ENCODE measurements at places on chromosomes 6 and 20. TPM values are rescaled to one million over a fixed set of nuclear protein-coding genes. Genes with fewer than 3 reads are reported as not detected.

DNA sequence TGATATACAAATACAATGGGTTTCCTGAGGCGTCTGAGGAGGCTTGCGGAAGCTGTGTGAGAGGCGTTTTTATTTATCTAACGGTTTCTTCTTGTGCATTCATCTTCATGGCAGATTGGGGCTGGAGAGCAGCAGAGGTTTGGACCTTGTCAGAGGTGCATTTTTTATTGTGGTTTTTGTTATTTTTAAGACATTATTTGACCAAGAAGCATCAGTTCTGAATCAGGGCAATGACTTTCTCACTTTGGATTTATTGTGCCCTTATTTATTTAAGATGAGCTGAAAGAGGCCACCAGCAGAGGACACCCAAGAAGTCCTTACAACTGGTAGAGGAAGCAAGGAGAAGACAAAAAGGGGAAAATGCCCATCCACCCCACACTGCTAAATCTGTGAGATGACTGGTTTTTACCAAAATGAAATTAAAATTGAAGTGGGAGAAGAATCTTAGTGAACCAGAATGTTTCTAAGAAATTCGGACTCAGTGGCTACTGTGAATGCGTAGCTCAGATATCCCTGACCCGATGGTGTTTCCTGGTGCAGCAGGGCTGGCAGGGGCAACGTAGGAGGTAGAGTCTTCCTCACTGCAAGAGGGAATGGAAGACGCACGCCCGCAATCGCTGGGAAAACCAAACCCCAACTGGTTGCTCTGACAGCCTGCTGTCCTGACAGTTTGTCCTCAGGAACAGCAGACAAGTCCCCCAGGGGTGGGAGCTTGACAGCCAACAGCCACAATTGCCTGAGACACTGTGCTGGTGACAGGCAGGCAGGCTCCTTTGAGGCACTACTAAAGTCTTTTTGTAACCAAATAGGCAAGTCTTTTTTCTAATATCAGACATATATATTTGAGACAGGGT is 14.2 kb downstream of the PRR18 start:
- no peak overlapping the region for H3K27ac ChIP-seq

DNA sequence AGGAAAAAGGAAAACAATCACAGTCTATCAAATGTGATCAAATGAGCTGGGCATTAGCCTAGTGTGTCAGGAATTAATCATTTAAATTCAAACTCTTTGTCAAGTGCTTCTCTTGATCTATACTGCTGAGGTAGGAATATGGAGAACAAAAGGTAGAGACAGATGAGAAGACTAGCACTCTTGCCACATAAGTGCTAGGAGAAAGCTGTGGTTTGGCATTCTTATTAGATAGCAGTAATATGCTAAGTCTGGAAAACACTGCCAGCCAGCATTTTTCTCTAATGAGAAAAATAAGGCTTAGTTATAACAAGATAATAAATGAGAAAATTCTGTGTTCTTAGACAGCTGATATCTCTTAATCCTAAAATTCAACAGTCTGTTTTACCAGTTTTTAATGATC is 38.9 kb downstream of the ORC3 start:
- H3K4me1 ChIP-seq = no peaks in the 10 kb centered on the region
- H3K27ac ChIP-seq = no peak overlapping the region
- no peak overlapping the region for H3K4me3 ChIP-seq
- no peak for DNase-seq
- H3K27me3 ChIP-seq = no peaks in the 10 kb centered on the region

DNA sequence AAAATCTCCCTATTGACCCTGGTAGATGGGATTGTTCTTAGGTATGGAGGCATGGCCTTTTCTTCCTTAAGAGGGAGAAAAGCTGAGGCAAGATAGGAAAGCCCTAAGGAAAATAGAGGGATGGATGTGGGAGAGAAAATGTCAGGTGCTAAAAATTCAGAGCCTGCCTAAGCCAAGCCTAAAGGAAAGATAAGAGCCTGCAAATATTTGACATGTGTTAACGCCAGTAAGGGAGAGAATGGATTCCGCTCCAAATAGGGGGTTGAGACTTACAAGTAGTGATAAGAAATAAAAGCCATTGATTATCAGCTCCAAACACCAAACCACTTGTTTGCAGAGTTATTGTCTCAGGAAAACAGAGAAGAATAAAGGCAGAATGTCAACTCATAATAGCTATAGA is 533.6 kb downstream of the PTPRT start:
- no peaks in the 10 kb centered on the region for H3K27me3 ChIP-seq
- no peak overlapping the region for H3K27ac ChIP-seq
- no peaks in the 10 kb centered on the region for H3K4me1 ChIP-seq
- no peaks in the 10 kb centered on the region for H3K36me3 ChIP-seq
- H3K4me3 ChIP-seq = no peak overlapping the region

BMP6 gene
- total RNA-seq = 0.32 TPM

ABHD16B gene
- not detected for total RNA-seq

CDK5RAP1 gene
- total RNA-seq = 43.0 TPM

LRRN4 gene
- not detected for total RNA-seq

DNA sequence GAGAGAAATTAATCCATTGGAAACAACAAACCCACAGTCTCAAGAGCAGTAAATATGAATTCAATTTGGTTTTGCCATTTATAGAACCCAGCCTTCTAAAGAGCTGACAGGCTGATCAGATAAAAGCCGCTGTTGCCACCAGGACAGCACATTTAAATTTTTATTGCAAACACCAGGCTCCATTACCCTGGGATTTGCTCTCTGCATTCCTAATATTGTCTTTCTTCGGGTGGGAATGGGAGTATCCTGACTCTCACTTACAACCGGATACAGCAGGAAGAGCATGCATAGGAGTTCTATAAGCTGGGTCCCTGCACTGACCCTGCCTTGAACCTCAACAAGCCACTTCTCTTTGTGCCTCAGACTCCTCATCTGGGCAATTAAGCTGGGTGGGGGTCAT is 142.9 kb downstream of the LRFN2 start:
- no peak for DNase-seq
- peaks cover 4% of the 10 kb centered on the region for H3K4me1 ChIP-seq
- no peak overlapping the region for H3K4me3 ChIP-seq
- peaks cover 4% of the 10 kb centered on the region for H3K27me3 ChIP-seq
- no peaks in the 10 kb centered on the region for H3K36me3 ChIP-seq

ENPP3 gene
- 1.2 TPM for total RNA-seq

DNA sequence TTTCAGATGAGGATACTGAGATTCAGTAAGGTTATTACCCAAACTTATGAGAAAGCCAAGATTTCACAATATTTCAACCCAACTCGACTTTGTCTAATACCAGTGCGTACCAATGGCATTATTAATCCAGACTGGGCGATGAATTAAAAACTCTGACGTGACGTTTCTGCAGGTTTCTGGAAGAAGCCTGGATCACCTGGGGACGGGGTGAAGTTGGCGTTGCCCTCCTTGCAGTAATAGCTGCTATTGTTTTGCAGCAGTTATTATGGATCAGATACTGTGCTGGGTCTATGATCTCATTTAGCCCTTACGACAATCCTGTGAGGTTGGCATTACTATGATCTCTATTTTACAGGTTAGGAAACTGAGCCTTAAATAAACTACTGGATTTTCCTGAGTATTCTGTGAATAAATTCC is 569 bp upstream of the CDC5L start:
- peak overlapping the region; percentile 93 for H3K4me3 ChIP-seq
- peak; percentile 14 for DNase-seq
- peak overlapping the region; percentile 96 for H3K27ac ChIP-seq
- peaks cover 33% of the 10 kb centered on the region for H3K4me1 ChIP-seq
- H3K36me3 ChIP-seq = peaks cover 14% of the 10 kb centered on the region
- H3K27me3 ChIP-seq = no peaks in the 10 kb centered on the region

GRCh38 chr6:42315991-42316970 is 98.6 kb upstream of the MRPS10 start:
- no peaks in the 10 kb centered on the region for H3K27me3 ChIP-seq
- H3K36me3 ChIP-seq = no peaks in the 10 kb centered on the region
- no peak overlapping the region for H3K4me3 ChIP-seq
- peaks cover 51% of the 10 kb centered on the region for H3K4me1 ChIP-seq
- no peak overlapping the region for H3K27ac ChIP-seq

DNA sequence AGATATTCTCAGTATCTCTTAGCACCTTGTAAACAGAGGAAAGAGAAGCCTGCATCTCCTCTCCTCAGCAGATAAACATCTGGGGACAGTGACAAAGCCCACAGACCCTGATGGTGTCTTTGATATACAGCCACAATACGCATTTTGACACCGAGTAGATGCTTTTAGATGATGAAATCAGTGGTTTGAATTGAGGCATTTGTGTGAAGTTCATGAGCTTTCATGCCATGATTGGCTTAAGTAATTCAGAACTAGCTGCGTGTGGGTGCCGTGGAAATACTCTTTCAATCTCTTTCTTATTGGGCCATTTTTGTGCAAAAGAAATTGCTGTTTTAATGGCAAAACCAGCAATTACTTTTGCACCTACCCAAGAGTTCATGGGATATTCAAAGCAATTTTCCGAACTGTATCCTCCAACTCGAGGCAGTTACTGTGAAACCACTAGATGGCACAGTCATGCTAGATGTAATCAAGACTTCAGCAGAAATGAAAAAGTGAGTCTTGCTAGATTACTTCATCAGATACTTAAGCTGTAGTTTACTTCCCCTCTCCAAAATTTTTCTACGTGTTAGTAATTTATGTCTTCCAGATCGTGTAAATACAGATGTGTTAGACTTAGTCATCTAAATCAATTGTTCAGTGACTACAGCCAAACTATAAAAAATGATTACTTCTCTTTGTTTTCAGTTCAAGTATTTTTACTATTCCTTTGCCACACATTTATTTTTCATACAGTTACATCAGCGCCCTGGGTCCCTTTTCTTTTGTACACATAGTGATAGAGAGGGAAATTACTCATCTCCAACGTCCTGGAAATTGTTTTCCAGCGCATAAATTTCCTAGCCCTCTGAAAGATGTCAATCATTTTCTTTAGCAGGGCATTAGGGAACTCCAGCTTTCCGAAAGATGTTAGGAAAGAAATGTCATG is 49.4 kb downstream of the IYD start:
- H3K4me3 ChIP-seq = peak overlapping the region; percentile 59
- H3K36me3 ChIP-seq = peaks cover 2% of the 10 kb centered on the region
- peak; percentile 52 for DNase-seq
- H3K4me1 ChIP-seq = peaks cover 24% of the 10 kb centered on the region

SLC22A2 gene
- total RNA-seq = not detected

DNA sequence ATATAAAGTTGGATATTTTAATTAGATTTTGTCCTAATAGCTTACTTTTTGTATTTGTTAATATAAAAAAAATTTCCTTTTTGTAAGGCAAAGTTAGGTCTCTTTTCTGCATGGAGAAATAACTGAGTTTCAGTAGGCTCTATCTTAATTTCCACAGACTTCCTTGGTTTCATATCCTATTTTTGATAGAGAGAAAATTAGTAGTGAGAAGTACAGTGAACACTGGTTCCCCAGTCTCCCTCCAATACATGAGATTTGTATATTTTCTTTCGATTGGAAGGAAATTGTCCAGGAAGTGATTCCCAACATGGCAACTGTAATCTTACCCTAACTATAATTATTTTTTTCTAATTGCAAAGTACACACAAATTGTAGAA is 26.4 kb downstream of the TRIM27 start:
- no peak for DNase-seq
- peaks cover 6% of the 10 kb centered on the region for H3K4me1 ChIP-seq
- H3K27me3 ChIP-seq = peaks cover 3% of the 10 kb centered on the region
- peak overlapping the region; percentile 96 for H3K4me3 ChIP-seq
- no peak overlapping the region for H3K27ac ChIP-seq

DNA sequence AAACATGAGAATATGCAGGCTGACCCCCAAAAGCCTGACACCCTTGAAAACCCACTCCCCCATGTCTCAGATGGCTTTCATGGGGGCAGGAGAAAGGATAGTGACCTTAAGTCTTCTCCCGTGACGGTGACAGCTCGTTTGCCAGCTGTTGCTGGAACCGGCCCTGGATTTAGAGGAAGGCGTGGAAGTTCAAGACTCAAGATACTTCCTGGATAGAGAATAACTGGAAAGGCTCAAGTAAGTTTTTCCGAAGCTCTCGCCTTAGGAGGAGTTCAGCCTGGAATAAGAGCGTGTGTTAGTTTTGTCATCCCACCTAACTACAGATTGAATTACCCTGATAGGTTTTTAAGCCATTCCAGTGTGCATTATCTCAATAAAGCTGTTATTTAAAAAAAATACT is 11.6 kb upstream of the MTG2 start:
- no peaks in the 10 kb centered on the region for H3K4me1 ChIP-seq
- no peaks in the 10 kb centered on the region for H3K27me3 ChIP-seq
- no peak overlapping the region for H3K4me3 ChIP-seq

- H3K4me3 ChIP-seq = no peak overlapping the region
- H3K27me3 ChIP-seq = no peaks in the 10 kb centered on the region
- H3K36me3 ChIP-seq = no peaks in the 10 kb centered on the region
- no peaks in the 10 kb centered on the region for H3K4me1 ChIP-seq
Observed at GRCh38 chr20:32784369-32785080, 22.3 kb downstream of the DNMT3B start.

DNA sequence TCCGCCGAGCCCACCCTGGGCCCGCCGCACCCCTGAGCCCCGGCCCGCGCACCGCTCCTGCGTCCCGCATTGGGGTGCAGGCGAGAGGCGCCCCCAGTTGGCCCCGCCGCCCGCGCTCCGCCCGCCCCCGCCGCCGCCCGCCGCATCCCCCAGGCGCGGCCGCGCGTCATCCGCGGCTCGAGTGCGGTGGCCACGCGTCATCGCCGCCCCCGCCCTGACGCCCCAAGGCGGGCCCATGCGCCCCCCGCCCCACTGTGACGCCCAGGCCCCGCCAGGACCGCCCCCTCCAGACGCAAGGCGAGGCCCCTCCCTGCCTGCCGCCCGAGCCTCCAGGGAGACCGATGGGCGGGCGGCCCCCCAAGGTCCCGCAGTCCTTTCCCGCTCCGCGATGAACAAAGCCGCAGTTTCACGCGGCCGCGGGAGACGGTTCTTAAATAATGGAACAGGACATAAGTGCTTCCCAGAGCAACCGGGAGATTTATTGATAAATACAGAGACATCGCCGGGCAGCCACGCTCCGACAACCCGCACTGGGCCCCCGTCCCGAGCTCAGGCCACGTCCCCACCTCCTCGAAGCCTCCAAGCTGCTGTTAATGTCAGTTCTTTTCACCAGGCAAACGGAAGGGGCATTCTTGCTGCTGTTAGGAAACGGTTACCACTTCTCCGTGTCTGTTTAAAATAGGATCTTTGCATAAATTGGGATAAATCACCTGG is at the start of gene ANKRD60:
Gene ANKRD60, minus strand, starts transcription at position 170 of the 714 bp plus-strand sequence. Its CDS starts 0 bp downstream, at position 170.
- H3K4me1 ChIP-seq = peaks cover 8% of the 10 kb centered on the region
- H3K4me3 ChIP-seq = peak within 1 kb of the TSS; percentile 62
- H3K27me3 ChIP-seq = peaks cover 36% of the 10 kb centered on the region
- peak; percentile 47 for DNase-seq
- H3K36me3 ChIP-seq = no peaks in the 10 kb centered on the region

FKBP1C gene
- total RNA-seq = 0.57 TPM

ASIP gene
- total RNA-seq = not detected

PLCB1 gene
- 1.2 TPM for total RNA-seq

DNA sequence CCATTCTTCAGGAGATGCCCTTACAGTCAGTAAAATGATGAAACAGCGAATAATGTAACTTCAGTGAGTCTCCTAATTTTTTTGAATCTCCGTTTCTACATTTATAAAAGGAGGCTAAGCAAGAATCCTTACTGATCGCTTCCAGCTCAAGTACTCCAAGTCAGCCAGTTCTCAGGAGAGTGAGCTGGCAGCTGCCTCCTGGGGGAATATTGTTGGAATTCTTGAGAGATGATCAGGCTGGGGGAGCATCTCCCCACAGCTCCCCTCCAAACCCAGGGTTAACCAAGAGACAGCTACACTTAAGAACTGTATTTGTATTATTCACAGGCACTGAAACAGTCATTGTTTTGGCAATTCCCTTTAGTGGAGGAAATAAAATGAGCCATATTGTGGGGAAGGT is 89.1 kb upstream of the PCSK2 start:
- no peaks in the 10 kb centered on the region for H3K36me3 ChIP-seq
- no peaks in the 10 kb centered on the region for H3K4me1 ChIP-seq
- H3K27ac ChIP-seq = no peak overlapping the region
- no peak for DNase-seq

GRCh38 chr6:45717027-45717426 is 298.6 kb downstream of the CLIC5 start:
- no peaks in the 10 kb centered on the region for H3K27me3 ChIP-seq
- H3K4me1 ChIP-seq = peaks cover 17% of the 10 kb centered on the region
- H3K27ac ChIP-seq = no peak overlapping the region

WFDC11 gene
- not detected for total RNA-seq
